ENCODE measurements at places on chromosomes 16 and 17. TPM values are rescaled to one million over a fixed set of nuclear protein-coding genes. Genes with fewer than 3 reads are reported as not detected.

DNA sequence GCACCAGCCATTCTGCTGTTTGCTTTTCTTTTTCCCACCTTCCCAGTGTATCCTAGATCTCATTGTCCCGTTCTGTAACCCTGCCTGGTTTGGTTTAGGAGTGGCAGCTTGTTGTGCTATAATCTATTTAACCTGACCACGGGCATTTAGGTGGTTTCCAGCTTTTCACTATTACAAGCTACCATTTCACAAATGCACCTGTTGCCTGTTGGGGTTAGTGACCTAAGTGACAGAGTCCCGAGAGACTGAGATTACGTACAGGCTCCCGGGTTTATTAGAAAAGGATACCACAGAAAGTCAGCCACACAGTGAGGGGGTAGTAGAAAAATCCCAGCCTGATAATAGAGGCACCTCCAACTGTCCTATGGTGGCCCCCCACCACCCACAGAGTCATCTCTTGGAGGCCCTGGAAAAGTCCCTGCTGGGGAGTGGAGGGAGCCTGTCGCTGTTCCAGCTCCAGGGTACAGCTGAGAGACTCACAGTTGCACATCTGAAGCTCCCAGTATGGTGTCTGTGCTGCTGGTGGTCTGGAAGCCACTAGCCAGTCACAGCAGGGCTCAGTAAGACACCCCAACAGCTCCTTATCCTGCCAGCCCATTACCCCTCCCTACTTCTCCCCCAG, 21.2 kb downstream of the CLEC16A start:
- DNase-seq, result no peak

Gene HOXB5
- 49.2 TPM for polyA plus RNA-seq

Gene NLGN2
- 26.1 TPM for polyA plus RNA-seq

Gene MT4
- polyA plus RNA-seq, result not detected
